ENCODE measurements at places on chromosomes 12 and 14. TPM values are rescaled to one million over a fixed set of nuclear protein-coding genes. Genes with fewer than 3 reads are reported as not detected.

Gene NKX2-1
- not detected for total RNA-seq

GRCh38 chr12:27604431-27604830 lies 80.4 kb downstream of the PPFIBP1 start:
- DNase-seq: no peak

Gene SLC25A21
- total RNA-seq: 0.66 TPM

Gene CABP1
- total RNA-seq: 2.3 TPM

GRCh38 chr12:26298785-26299621 lies 103.6 kb downstream of the SSPN start:
- no peak for DNase-seq

DNA sequence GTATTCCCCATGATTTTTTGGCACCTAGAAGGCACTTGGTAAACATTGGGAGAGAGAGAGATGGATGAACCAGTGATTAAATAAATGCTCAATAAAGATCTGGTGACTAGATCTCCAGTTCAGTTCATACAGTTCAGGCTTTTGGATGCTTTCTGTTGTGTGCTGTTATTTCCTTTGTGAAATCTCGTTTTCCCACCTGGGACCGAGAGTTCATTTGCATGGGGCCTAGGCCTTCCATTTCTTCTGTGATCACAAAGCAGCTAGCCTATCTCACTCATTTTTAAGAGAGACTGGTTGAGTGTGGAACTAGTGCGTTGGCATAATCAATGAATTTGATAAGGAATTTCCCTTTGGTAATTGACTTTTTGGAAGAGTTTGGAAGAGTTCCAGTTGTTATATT lies 104.0 kb downstream of the VRK1 start:
- no peak for DNase-seq

GRCh38 chr14:74240794-74241651 lies 1.8 kb downstream of the VSX2 start:
- DNase-seq: no peak

DNA sequence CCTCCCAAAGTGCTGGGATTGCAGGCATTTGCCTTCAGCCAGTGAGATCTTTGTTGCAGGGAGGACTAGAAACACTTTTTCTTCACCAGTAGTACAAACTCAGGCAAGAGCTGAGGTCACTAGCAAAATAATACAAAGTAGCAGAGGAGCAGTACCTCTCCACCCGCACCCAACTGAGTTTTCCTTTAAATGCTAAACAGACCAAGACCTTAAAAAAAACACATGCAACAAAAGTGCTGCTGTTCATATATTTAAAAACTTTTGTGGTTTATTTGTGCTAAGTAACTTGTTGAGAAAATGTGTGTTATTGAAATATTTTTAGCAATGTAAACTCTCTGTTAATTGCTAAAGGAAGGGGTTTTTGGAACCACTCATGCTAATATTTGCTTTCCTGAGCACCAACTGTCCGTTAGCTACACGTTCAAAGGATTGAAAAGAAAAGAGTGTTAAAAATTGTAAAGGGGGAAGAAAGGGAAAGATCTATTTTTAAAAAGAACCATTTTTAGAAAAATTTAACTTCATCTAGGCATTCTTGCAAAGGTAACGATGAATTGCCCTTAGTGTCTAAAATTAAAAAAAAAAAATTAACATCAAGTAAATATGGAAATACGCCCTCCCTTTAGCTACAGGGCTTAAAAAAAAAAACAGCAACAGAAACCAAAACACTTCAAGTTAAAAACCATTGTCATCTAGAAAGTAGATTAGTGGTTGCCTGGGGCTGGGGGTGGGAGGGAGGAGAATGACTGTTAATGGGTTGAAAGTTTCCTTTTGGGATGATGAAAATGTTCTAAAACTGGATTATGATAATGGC lies 114.0 kb upstream of the KRAS start:
- no peak for DNase-seq

Gene NELL2
- 9.9 TPM for total RNA-seq

- no peak for DNase-seq
Observed at GRCh38 chr12:22409377-22410164, 75.1 kb upstream of the ST8SIA1 start.

Gene GPR65
- 1.0 TPM for total RNA-seq

Gene DPY19L2
- 8.2 TPM for total RNA-seq

- DNase-seq: no peak
Observed at GRCh38 chr14:55979781-55980180, 138.4 kb upstream of the PELI2 start.

Gene ACADS
- 54.3 TPM for total RNA-seq

GRCh38 chr12:26292596-26292995 lies 97.2 kb downstream of the SSPN start:
- no peak for DNase-seq

Gene A2ML1
- 1.2 TPM for total RNA-seq

Gene AACS
- 28.8 TPM for total RNA-seq

GRCh38 chr14:24395609-24396582 lies 2.9 kb upstream of the NYNRIN start:
- no peak for DNase-seq

DNA sequence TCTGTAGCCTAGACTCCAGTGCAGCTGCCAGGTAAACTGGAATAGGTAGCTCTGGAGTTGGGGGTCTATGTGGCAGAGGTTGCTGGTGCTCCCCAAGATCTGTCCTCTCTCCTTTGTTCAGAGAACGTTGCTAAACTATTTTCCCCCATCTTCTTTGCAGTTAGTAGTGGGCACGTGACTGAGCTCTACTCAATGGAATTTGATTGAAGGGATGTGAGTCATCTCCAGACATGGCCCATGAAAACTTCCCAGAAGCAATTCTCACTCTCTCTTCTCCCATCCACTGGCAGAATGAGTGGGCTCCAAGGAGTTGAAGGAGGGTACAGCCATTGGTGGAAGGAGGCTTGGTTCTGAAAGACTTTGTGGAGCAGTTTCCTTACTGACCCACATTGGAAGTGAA lies 44.0 kb downstream of the PAH start:
- no peak for DNase-seq

DNA sequence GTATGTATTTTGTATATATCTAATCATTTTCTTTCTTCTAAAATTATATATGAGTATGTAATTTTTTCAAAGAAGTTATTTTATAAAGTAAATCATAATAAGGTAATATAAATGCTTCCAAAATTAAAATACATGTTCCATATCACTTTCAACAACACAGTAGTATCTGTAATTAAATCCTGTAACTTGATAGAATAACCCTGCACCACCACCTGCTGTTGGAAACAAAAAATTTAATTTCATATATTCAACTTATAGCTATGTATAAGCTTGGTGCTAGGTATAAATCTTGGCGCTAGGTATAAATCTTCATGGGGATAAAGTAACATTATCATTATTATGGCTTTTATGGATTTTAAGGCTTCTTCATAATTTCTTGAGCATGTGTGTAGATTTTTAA lies 149.7 kb upstream of the DCN start:
- DNase-seq: no peak

GRCh38 chr12:122420471-122421162 lies 1.9 kb downstream of the CLIP1 start:
- no peak for DNase-seq

Gene PHLDA1
- total RNA-seq: 23.6 TPM

GRCh38 chr14:97924922-97925613 lies 1127.9 kb downstream of the VRK1 start:
- no peak for DNase-seq

- peak; percentile 69 for DNase-seq
Observed at GRCh38 chr12:51814311-51815088, 34.0 kb downstream of the FIGNL2 start.

DNA sequence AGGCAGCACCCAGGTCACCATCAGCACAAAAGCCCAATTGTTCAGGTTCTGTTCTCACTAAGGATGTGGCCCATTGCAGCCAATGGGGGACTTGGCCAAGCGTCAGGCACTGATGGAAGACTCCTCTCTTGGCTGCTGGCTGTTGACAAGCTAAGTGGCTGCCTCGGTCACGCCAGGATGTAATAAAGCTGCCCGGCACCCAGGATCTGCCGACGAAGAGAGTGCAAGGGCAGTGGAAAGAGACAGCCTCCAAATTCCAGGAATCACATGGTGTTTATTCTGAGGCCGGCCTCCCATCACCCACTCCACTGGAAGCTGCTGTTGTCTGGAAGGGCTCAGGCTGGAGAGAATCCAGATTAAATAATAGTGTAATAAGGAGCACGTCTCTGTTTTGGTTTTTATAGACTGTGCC lies 451.8 kb upstream of the TBX3 start:
- DNase-seq: peak; percentile 77

GRCh38 chr12:9694241-9694640 lies 24.7 kb downstream of the CLEC2D start:
- no peak for DNase-seq

Gene RNASE7
- total RNA-seq: 3.1 TPM

DNA sequence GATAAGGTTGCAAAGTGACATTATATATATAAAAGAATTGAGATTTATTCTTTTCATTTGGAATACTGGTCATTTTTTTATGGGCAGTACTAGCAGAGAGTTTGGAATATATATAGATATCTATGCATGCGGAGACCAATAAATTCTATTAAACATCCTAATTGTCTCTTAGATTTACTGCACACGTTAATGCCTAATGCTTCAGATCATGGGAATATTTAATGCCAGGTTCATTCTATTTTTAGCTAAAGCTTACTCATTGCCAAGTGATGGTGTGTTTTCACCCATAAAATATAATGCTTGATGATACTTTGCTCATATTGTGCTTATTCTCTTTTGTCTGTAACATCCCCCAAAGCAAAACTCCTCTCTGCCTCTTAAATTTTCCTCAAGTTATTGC lies 264.4 kb downstream of the TMEM117 start:
- no peak for DNase-seq

Gene BTBD6
- total RNA-seq: 37.0 TPM

- DNase-seq: no peak
Observed at GRCh38 chr14:37078131-37078530, 94.3 kb downstream of the SLC25A21 start.

Gene TTC9
- total RNA-seq: 0.48 TPM

Gene MIP
- total RNA-seq: not detected

GRCh38 chr12:48424644-48425043 lies 47.7 kb upstream of the ANP32D start:
- no peak for DNase-seq

- no peak for DNase-seq
Observed at GRCh38 chr12:31220633-31221550, 105.1 kb downstream of the SINHCAF start.

Gene SLC35F4
- not detected for total RNA-seq

DNA sequence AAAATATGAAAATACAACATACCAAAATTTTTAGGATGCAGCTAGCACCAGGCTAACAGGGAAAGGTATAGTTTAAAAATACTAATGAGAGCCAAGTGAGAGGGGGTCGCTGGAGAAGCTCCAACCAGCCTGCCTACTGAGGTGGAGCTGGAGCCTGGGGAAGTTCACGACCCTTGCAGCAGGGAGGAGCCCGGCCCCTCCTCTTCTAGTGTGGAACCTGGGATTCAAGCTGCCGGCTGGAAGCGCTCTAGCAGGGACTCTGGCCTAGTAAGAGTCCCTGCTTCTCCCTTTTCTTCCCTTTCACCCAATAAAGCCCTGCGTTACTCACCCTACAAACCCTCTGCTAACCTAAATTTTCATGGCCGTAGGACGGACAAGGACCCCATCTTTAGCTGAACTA lies 5.0 kb upstream of the KCNK13 start:
- no peak for DNase-seq

- DNase-seq: no peak
Observed at GRCh38 chr12:108341356-108341755, 2.2 kb upstream of the CMKLR1 start.

Gene C1S
- 307 TPM for total RNA-seq

GRCh38 chr12:93587611-93588010 lies 15.1 kb downstream of the SOCS2 start:
- DNase-seq: no peak

DNA sequence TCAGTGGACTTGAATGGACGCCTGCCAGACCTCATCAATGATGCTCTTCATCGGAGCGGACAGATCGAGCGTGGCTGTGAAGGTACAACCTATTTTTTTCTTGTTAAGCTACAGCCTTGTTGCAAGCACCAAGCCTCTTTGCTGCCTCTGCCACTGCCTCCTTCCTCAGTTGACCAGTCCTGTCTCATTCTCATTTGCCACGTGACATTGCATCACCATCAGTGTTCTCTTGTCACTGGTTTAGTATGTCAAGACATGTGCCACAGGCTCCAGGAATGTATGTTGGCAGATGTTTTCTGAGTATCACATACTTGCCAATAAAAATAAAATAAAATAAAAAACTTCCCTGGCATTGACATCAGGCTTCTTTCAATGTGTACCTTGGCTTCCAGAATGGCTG lies 798.1 kb downstream of the NRXN3 start:
- DNase-seq: no peak

Gene ART4
- total RNA-seq: 1.0 TPM
